ENCODE measurements at places on chromosomes 7 and 10.

GRCh38 chr10:22824984-22825383 lies 102.9 kb upstream of the ARMC3 start:
- ATAC-seq = no peak
- no peaks in the 10 kb centered on the region for H3K4me1 ChIP-seq
- H3K4me3 ChIP-seq = no peak overlapping the region
- no peak overlapping the region for H3K27ac ChIP-seq

- H3K27me3 ChIP-seq = peaks cover 9% of the 10 kb centered on the region
- no peak for ATAC-seq
- no peak overlapping the region for H3K27ac ChIP-seq
- no peaks in the 10 kb centered on the region for H3K4me1 ChIP-seq
Observed at GRCh38 chr10:44988957-44989585, 10.5 kb upstream of the DEPP1 start.

DNA sequence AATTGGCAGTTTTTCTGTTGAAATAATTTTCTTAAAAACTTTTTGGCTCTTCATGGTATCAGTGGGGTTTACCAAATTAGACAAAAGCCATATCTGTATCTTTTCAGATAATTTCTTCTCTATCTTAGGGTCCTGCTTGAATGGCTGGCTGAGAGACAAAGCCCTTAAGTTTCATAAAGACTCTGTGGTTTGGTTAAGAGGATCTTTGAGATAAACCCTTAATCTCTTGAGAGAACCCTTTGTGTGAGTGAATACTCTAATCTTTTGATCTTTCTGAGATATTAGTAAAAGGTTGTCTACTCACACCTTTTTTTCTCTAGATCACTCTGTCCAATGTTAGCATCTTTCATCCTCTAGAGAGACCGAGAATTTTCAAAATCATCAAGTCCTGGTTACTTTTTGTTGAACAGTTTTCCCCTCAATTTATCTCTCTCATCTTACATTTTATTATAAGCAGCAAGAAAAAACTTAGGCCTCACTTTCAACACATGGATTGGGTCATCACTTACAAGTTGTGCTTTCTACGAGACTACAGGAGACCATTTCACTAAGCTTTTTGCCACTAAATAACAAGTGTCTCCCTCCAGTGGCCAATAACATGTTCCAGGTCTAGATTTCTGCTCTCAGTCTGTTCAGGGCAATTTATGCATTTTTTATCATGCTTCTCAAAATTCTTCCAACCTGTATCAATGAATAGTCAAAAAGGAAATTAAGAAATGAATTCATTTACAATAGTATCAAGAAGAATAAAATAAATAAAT lies 28.4 kb downstream of the DNAJC9 start:
- H3K27ac ChIP-seq = no peak overlapping the region
- no peak for ATAC-seq
- peaks cover 54% of the 10 kb centered on the region for H3K36me3 ChIP-seq

- H3K4me3 ChIP-seq = no peak overlapping the region
- ATAC-seq = peak; percentile 48
- no peaks in the 10 kb centered on the region for H3K27me3 ChIP-seq
- H3K4me1 ChIP-seq = no peaks in the 10 kb centered on the region
- no peaks in the 10 kb centered on the region for H3K36me3 ChIP-seq
Observed at GRCh38 chr7:3897430-3898372, 596.6 kb downstream of the SDK1 start.

- no peak overlapping the region for H3K4me3 ChIP-seq
- ATAC-seq = no peak
- no peaks in the 10 kb centered on the region for H3K4me1 ChIP-seq
- peaks cover 13% of the 10 kb centered on the region for H3K27me3 ChIP-seq
- no peak overlapping the region for H3K27ac ChIP-seq
Observed at GRCh38 chr7:111872450-111873325, 310.4 kb upstream of the IMMP2L start.

DNA sequence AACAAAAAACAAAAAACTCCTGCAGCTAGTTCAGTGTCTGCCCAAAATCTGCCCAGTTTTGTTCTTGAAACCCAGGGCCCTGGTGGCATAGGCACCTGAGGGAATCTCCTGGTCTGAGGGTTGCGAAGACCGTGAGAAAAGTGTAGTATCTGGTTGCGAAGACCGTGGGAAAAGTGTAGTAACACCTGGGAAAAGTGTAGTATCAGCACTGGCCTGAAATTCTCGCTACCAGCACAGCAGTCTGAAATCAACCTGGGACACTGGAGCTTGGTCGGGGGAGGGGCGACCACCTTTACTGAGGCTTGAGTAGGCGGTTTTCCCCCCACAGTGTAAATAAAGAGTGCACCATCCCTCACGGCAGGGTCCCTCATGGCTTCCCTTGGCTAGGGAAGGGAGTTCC lies 82.5 kb upstream of the SP4 start:
- ATAC-seq = no peak
- peaks cover 9% of the 10 kb centered on the region for H3K4me1 ChIP-seq
- H3K36me3 ChIP-seq = no peaks in the 10 kb centered on the region
- no peaks in the 10 kb centered on the region for H3K27me3 ChIP-seq

GRCh38 chr7:134742688-134743350 lies 36.6 kb upstream of the CALD1 start:
- H3K27ac ChIP-seq = no peak overlapping the region
- no peak for ATAC-seq
- H3K4me1 ChIP-seq = peaks cover 11% of the 10 kb centered on the region

DNA sequence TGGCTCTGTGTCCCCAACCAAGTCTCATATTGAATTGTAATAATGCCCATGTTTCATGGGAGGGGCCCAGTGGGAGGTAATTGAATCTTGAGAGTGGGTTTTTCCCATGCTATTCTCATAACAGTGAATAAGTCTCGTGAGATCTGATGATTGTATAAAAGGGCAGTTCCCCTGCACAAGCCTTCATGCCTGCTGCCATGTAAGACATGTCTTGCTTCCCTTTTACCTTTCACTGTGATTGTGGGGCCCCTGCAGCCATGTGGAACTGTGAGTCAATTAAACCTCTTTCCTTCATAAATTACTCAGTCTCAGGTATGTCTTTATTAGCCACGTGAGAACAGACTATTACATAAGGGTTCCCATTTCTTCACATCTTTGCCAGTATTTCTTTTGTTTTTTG lies 97.1 kb upstream of the CPXM2 start:
- no peaks in the 10 kb centered on the region for H3K36me3 ChIP-seq
- peaks cover 44% of the 10 kb centered on the region for H3K27me3 ChIP-seq
- H3K4me1 ChIP-seq = no peaks in the 10 kb centered on the region

DNA sequence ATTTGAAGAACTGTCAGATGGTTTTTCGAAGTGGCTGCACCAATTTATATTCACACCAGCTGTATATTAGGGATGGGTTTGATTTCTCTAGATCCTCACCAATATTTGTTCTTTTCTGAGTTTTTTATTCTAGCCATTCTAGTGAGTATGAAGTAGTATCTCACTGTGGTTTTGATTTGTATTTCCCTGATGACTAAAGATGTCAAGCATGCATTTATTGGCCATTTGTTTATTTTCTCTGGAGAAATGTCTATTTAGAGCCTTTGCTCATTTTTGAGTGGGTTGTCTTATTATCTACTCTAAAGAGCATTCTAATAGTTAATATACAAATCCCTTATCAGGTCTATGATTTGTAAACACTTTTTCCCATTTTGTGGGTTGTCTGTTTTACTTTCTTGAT lies 123.9 kb downstream of the PCLO start:
- ATAC-seq = no peak
- H3K27me3 ChIP-seq = no peaks in the 10 kb centered on the region
- H3K4me1 ChIP-seq = no peaks in the 10 kb centered on the region
- no peaks in the 10 kb centered on the region for H3K36me3 ChIP-seq
- H3K4me3 ChIP-seq = no peak overlapping the region
- H3K27ac ChIP-seq = no peak overlapping the region

DNA sequence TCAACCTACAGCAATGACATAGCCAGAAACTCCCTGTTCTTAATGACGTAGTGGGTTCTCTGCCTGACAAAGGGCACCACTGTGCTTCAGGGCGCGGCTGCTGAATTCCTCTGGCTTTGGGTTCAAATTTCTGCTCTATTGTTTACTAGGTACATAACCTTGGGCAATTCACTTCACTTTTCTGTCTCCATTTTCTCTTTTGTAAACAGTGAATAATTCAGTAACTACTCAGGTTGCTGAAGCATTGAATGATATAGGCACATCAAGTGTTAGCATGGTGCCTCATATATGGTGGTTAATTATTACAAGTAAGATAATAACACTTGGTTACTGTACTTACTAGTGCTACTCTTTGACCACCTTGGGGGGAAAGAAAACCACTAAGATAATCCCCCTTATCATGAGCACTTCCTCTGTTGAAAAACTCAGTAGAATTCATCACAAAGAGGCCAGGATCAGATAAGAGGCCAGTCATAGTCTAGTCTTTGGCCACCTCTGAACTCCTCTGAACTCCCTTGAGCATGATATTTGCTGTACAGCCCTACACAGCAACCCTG lies 92.0 kb upstream of the AHR start:
- H3K36me3 ChIP-seq = no peaks in the 10 kb centered on the region
- no peak overlapping the region for H3K27ac ChIP-seq

- H3K4me3 ChIP-seq = no peak overlapping the region
- no peaks in the 10 kb centered on the region for H3K36me3 ChIP-seq
- H3K27ac ChIP-seq = no peak overlapping the region
- no peak for ATAC-seq
- H3K4me1 ChIP-seq = peaks cover 14% of the 10 kb centered on the region
- peaks cover 6% of the 10 kb centered on the region for H3K27me3 ChIP-seq
Observed at GRCh38 chr10:22442063-22442462, 96.8 kb downstream of the SPAG6 start.

DNA sequence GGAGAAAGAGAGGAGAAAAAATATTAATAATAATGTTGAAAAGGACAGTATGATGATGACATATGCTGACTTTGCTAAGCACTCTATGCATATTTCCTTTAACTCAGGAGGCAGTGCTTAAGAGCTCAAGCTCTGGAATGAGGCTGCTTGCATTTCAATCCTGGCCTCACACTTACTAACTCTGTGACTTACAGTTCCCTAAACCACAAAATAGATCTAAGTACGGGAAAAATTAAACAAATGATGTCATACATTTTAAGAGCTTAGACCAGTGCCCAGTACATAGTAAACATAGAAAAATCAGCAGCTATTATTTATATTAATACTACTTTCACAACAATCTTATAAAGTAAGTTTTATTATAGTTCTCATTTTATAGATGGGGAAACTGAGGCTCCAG lies 61.3 kb downstream of the GFRA1 start:
- H3K36me3 ChIP-seq = no peaks in the 10 kb centered on the region
- no peak overlapping the region for H3K4me3 ChIP-seq
- ATAC-seq = no peak
- H3K27me3 ChIP-seq = peaks cover 4% of the 10 kb centered on the region

DNA sequence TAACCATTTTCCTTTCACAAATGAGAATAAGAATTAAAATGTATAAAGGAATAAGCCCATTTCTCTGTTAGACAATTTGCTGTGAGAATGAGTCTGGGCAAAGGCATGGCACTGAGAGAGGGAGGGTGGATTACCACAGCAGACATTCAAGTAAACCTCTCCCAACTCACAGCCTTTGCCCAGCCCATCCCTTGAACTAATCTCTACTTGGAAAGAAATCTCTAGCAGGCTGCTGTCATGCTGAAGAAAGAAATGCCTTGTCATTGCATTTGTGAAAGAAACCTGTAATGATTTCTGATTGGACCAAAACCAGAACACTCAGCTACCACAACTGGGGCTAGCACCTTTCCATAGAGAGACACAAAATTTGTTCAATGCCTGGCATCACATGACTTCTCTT lies 39.2 kb downstream of the CH25H start:
- ATAC-seq = no peak
- H3K4me1 ChIP-seq = peaks cover 27% of the 10 kb centered on the region
- H3K36me3 ChIP-seq = no peaks in the 10 kb centered on the region
- H3K27ac ChIP-seq = no peak overlapping the region

GRCh38 chr7:3844540-3845151 lies 543.6 kb downstream of the SDK1 start:
- no peak overlapping the region for H3K4me3 ChIP-seq
- no peak overlapping the region for H3K27ac ChIP-seq
- no peaks in the 10 kb centered on the region for H3K27me3 ChIP-seq
- no peaks in the 10 kb centered on the region for H3K4me1 ChIP-seq

GRCh38 chr10:101817337-101818118 lies 716 bp downstream of the OGA start:
- no peaks in the 10 kb centered on the region for H3K27me3 ChIP-seq
- peak overlapping the region; percentile 100 for H3K27ac ChIP-seq
- ATAC-seq = peak; percentile 9
- peaks cover 65% of the 10 kb centered on the region for H3K36me3 ChIP-seq

DNA sequence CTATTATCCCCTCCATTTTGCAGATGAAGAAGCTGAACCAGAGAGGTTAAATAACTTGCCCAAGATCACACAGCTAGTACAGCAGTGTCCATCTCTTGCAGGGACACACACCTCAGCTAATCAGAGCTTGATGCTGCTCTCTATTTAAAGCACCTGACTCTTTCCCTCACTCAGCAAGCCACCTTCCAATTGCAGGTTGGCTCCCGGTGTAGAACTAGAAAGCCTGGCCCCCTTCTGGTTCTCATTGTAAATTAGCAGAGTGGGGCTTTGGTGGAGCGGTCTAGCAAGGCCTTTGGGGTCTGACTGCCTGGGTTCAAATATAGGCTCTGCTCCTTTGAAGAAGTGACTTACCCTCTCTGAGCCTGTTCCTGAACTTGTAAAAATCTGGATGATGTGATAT lies 176.4 kb downstream of the NEURL1 start:
- no peak overlapping the region for H3K27ac ChIP-seq
- ATAC-seq = no peak
- H3K4me3 ChIP-seq = no peak overlapping the region

DNA sequence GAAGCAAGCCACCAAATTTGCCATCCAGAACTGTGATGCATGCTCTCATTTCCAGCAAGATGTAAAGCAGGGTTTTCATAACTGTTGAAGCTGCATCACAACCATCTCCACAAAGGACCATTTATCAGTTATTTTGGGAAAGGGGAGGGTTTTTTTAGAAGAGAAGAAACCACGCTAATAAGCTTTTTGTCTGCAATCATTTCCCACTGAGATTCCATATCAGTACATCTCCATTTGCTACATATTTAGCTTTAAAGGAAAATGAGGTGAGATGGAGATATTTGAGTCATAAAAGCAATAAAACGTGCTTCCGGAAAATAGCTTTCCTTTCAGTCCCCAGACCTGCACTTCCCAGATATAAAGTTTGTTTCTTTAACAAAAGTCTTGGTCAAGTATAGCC lies 258.2 kb downstream of the FRMD4A start:
- no peak overlapping the region for H3K4me3 ChIP-seq
- H3K36me3 ChIP-seq = no peaks in the 10 kb centered on the region
- no peak overlapping the region for H3K27ac ChIP-seq
- no peaks in the 10 kb centered on the region for H3K4me1 ChIP-seq

DNA sequence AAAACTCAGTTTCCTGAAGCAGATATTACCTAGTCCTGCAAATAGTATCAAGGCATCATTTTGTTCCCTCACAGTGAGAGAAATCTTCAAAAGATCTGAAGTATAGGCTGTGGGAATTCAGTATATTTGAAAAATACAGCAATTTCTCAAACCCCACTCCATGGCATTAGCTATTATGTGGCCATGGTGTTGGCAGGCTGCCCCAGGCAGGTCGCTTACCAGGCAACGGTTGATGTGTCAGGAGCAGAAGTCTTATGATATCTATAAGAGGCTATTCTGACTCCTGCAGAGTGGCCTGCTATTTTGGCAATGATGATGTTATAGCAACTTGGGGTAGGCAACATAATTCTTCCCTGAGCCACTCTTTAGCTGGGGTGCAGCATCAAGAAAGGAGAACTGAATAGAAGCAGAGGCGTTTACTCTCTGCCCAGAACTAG lies 187.9 kb downstream of the PLXDC2 start:
- no peaks in the 10 kb centered on the region for H3K36me3 ChIP-seq
- no peaks in the 10 kb centered on the region for H3K27me3 ChIP-seq
- no peak overlapping the region for H3K4me3 ChIP-seq
- H3K27ac ChIP-seq = no peak overlapping the region
- H3K4me1 ChIP-seq = no peaks in the 10 kb centered on the region

Measured in activated T-helper 17 cell treated with anti-CD3 and anti-CD28 coated beads, Interleukin-2, amount 50 U/mL, for 72 hours (primary cell).